ENCODE measurements at places on chromosomes 5 and 9.
A peak's percentile ranks its signal among the peaks of the same experiment; 100 is the strongest.

GRCh38 chr5:160463227-160463626 lies 41.6 kb downstream of the PTTG1 start:
- DNase-seq: no peak

DNA sequence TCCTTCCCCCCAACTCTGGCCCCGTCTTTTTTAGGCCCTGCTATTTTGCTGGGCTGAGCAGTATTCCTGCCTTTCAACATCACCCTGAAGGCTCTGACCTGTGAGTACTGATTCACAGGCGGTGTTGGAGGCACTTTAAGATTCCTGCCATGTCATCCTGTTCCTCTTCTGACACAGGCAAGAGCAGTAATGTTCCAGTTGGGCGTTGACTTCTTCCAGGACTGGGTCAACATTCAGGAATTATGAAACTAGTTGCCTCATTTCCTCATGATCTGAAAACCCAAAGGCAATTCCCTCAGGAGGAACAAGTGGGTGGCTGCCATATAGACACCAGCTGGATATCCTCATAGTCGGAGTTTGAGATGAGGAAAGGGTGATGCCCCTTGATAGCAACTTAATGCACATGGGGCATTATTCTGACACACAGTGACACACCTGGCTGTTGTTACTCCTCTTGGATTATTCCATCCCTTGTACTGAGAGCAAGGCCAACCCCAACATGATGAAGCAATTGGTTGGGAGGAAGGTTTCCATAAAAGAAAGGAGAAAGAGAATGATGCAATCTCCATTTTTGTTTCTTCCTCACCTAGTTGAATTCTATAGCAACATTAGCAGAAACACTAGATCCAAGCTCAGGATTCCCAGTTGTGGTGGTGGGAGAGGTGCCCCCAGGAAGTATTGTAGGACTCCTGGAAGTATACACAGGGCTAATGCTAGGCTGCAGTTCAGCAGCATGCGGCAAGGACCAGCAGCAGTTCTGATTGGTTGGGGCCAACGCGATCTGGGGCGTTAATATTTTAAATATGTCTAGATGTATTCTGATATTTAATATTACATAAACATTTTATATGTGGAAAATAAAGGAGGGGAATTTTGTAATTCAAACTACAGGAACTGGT lies 19.6 kb upstream of the GLRX start:
- DNase-seq: no peak

DNA sequence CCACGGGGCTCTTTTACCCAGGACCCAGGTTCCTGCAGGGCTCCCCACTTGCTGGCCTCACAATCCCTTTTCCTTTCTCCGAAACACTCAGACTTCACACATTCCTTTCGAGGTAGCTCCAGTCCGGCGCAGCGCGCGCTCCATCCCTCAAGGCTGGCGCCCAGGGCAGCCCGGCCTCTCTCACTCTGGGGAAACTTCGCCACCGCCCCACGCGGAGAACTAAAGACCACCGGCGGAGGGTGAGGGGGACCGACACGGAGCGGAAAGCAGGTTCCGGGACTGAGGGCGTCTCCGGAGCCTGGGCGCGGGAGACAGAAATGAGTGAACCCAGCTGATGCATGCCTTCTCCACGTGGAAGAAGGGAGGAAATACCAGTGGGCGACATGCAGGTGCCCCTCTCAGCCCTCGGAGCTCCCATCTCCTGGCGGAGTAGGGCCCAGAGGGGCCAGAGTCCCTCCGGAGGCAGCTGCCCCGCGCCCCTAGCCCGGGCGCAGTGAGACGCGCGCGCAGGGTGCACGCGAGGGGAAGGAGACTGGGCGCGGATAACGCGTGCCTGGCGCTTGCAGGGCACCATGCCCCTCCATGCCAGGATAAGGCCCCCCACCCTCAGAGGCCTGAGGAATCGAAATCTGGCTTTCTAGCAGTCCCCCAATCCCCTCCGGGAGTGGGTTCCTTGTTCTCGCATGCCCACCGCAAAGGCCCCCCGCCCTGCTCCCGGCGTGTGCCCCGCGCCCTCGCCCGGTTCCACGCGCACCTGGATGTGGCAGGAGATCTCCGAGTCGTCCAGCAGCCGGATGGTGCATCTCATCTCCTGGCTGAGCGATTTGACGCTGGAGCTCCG lies 650 bp downstream of the FRMD3 start:
- no peak for DNase-seq

GRCh38 chr9:88179062-88179521 lies 40.8 kb upstream of the SPATA31C2 start:
- DNase-seq: peak; percentile 6

- DNase-seq: no peak
These were observed 52.3 kb upstream of the CPLX2 start for GRCh38 chr5:175819090-175819425.

- DNase-seq: no peak
These were observed 961.3 kb upstream of the CTNND2 start for GRCh38 chr5:12865529-12865928.

DNA sequence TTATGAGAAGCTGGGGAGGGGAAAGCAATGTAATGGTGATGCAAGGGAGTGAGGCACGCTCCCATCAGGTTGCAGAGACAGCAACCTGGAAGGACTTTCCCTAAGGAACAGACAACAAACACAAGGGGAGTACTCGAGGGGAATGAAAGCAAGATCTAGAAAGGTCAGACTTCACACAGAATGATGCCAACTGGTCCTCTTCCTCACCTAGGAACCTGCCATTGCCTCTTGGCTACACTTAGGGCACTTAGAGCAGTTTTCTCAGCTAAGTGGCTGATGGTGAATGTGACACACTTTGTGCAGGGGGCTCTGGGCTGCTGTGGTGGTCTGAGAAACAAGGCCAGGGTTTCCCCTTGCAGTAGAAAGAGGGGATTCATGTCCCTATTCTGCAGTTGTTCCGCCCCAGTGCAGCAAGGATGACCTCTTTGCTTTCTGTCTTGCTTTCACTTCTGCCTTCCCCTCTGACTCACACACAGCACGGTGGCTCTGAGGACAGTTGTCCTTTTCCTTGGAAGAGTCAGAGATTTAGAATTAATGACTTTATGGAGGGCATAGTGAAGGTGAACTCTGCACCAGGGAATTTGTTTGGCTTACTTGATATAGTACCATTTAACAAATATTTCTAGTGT lies 394.0 kb upstream of the KLF4 start:
- DNase-seq: no peak

- DNase-seq: no peak
These were observed 3.1 kb upstream of the PLIN2 start for GRCh38 chr9:19130436-19130835.

DNA sequence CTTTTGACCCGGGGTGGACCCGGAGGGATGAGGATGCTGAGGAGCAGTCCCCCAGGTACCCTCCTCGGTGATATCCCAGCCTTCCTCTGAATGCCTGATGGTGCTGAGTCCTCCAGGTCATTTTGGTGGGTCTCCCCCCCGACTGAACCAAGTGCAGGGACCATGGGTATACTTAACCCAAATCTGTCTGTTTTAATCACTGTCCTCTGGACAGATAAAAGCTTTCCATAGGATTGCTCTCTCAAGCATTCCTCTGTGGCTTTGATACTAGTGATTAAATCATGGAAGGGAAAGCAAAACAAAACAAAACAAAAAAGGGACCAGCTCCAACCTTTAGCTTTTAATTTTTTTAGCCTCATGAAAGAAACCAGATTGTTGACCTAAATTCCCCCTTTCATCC lies 26.0 kb downstream of the PAPPA start:
- DNase-seq: no peak

DNA sequence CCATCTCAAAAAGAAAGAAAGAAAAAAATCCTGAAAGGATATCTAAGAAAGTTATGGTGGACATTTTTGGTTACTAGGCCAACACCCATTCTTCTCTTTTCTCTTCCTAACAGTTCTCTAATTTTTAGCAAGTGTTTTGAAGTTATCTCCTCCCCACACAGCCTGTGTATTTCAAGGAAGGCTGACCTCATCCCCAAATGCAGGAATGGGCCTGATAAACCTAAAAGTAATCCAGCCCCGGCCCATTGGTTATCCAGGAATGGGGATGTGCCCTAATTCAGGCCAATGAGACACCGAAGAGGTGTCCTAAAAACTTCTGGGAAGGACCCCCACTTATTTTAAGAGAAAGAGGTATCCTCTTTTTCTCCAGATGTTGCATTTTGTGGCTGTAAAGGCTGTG lies 46.6 kb downstream of the F2R start:
- DNase-seq: no peak

DNA sequence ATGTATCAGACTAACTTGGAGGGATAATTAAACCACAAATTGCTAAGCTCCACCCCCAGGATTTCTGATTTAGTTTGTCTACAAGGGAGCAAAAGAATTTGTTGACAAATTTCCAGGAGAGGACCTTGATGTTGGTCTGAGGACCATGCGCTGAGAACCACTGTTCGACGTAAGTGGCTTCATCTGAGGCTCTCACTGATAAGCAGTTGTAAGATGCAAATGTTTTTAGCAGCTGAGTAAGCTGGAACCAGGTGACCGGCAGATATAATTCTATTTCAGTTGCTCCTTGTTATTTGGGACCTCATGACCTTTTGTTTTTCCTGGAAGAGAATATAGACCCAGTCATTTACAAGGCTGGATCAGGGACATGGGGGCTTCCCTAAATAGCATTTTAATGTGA lies 14.1 kb upstream of the SPINK1 start:
- DNase-seq: no peak

- DNase-seq: no peak
These were observed 189.5 kb downstream of the TMEM38B start for GRCh38 chr9:105883847-105884246.

DNA sequence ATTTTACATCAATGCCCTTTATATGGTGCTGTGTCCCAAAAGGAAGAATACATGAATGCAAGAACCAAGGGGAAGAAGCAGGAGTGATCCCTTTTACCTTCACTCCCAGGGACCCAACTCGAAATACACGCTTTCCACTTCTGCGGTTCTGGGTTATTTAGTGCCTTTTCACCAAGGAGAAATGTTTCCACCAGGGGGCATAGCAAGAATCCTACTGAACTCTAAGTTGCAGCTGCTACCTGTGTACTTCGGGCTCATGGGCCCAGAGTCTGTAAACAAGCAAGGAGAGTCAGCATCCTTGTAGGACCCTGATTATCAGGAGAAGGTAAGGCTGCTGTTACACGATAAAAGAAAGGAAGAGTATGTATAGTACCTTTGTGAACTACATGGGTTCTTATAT lies 45.7 kb downstream of the DPYSL3 start:
- DNase-seq: no peak

DNA sequence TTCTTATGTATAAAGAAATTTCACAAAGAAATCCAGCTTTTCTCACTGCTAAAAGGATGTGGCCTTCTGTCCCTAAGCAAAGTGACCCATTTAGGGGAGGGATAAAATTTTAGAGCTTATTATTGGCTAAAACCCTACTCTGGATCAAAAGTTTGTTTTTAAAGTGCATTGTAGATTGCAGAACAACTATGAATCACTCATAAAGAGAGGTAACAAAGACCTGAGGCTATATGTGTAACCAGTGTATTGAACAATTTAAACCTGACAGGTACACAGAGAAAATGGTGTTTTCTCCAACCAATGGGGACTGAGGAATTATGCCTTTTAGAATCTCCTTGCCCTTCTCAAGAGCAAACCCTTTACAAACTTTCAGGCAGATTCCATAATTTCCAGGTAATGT lies 86.6 kb downstream of the MUSK start:
- DNase-seq: no peak

DNA sequence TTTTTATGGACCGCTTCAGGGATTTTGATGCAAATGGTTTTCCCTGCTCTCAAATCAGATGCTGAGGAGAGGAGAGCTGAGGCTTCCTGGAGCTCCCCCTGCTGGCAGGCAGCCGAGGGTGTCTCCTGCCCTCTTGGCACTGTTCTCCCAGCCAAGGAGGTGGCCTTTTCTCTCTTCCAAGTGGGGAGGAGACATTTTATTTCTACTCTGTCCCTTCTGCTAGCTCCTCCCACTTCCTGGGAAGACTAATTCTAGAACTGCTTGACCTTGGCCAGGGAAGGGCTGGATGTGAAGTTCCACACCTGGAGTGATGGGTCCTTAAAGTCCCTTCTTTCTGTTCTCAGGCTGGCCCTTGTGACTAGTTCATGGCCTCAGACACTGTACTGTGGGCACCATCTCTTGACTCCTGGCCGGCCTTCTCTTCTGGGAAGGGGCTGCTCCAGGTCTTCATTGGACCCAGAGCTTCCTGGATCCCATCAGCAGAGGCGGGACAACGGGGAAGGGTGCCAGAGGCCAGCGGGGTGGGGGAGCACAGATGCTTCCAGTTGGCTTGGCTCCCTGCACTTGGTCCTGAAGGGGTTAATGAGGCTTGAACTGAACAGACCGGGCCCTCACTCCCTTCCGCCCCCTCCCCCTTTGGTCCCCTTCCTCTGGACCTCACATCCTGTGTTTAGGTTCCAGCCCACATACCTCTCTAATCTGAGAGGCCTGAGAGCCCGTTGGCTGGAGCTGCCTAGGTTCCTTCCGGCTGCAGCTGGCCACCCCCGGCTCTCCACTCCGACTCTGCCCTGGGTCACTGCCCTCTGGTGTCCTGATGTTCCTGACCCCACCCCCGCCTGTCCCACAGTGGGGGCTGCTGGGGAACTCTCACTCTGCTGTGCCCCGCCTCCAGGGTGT lies 32.1 kb downstream of the PTPA start:
- peak; percentile 82 for DNase-seq

- no peak for DNase-seq
These were observed 51.5 kb downstream of the STK32A start for GRCh38 chr5:147286296-147286695.

DNA sequence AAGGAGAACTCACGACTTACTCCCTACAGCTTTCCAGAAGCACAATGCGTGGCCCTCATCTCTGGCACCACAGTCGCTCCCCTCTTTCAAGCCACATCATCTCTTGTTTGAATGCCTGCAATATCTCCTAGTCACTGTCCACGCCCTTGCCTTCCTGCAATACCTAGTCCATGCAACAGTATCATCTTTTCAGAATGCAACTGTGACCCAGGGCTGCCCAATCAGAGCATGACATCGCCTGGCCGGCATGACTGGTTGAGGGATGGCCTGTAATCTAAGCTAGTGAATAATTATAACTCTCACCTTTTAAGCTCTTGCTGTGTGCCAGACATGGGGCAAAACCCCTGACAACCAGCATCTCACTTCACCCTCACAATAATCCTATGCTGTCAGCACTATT lies 52.5 kb upstream of the CPEB4 start:
- no peak for DNase-seq

- DNase-seq: no peak
These were observed 2.7 kb downstream of the RABEPK start for GRCh38 chr9:125202846-125203618.

All from activated naive CD4-positive, alpha-beta T cell treated with anti-CD3 and anti-CD28 coated beads for 36 hours (primary cell).